ENCODE measurements at places on chromosomes 12 and 14.

GRCh38 chr14:34219661-34220377 lies 242.2 kb downstream of the SPTSSA start:
- no peak for DNase-seq

- no peak for DNase-seq
Measured at GRCh38 chr12:10305411-10305810, 2.3 kb upstream of the KLRD1 start.

GRCh38 chr12:104328790-104329189 lies 25.3 kb downstream of the EID3 start:
- DNase-seq, result no peak

GRCh38 chr12:10783252-10783651 lies 19.2 kb downstream of the TAS2R7 start:
- no peak for DNase-seq

DNA sequence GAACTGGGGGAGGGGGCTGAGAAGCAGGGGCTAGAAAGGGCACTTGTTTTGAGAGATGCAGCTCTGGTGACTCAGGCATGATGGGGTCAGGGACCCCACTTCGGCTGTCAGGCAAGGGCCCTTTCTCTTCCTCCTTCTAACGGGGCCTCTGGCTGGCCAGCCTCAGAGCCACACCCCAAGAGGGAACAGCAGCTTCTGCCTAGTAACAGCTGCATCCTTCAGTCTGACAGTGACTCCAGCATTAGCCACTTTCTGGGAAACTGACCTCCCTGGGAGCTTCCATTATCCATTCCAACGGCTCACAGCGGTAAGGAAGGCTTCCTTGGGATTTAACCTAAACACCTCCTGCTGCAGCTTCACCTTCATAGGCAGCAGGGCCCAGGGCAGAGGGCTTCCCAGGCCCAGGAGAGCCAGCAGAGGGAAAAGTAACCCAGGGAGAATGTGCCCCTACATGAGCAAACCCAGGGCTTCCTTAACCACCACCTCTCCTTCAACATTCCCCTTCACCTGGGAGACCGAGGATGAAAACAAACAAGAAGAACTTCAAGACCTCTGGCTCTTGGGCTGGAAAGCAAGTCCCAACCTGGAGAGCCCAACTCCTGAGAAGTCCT lies 2.7 kb downstream of the NCKAP5L start:
- no peak for DNase-seq
